Motor neuron (in vitro differentiated cells): ENCODE measurements at places on chromosomes 2 and 18. TPM values are rescaled to one million over a fixed set of nuclear protein-coding genes. Genes with fewer than 3 reads are reported as not detected.

The SLC25A52 gene
- total RNA-seq: not detected in 2 replicates

GRCh38 chr2:168552450-168552856 is 96.4 kb downstream of the CERS6 start:
- no peak for ATAC-seq

DNA sequence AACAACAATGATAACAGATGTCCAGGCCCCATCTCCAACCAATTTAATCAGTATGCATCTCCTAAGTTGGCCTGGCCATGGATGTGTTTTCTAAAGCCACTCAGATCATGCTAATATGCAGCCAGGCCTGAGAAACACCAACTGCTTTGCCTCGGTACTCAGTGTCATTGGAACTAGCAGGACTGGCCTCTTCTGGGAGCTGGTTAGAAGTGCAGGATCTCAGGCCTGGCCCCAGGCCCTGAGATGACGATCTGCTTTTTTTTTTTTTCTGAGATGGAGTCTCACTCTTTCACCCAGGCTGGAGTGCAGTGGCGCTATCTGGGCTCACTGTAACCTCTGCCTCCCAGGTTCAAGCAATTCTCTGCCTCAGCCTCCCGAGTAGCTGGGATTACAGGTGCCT is 69.1 kb downstream of the IRS1 start:
- ATAC-seq: peak; percentile 46

- ATAC-seq: no peak
Measured at GRCh38 chr2:147888680-147889079, 43.9 kb downstream of the ACVR2A start.

GRCh38 chr2:118133916-118134315 is 45.6 kb downstream of the INSIG2 start:
- ATAC-seq: no peak

DNA sequence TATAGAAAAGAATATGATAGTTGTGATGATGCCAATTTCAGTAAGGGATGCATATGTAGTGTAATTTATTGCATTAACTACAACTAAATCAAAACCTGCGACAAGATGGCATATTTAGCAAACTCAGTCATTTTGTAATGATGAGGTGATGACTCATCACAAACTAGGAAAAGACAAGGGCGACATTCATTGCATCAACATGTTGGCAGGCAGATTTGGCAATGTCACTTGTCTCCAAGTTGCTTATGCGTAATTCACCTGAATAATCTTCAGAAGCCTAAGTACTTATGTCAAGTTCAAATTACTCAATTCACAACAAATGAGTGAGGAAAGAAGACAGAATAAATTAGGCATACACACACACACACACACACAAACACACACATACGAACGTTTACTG is 273.2 kb upstream of the RGPD4 start:
- no peak for ATAC-seq

DNA sequence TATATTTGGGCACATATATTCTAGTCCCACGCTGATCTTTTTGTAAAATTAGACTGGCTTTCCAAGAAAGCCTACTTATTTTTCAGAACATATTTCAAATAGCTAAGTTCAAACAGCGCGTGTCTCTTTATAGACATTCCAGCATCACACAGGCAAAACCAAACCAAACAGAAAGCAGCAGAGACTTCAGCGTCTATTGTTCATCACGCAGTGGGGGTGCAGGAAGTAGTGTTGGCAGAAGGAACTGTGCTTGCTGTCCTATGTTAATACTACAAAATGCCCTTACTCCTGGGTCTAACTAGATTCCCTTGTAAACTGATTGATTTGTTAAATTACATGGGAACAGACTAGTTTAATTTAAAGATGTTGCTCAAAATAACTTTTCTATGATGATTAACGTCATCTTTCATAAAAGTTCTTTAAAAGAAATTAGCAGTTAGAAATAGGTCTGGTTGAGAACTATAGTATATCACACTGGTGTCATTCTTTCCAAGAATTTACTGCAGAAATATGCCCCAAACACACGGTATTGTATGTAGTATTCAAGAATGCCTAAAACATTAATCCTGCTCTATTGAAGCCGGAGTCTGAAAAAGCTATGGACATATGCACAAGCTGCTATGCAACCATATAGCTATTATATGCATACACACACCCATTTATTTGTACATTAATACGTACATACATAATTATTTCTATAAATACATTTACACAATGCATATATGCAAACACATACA is 436.3 kb downstream of the CBLN2 start:
- peak; percentile 82 for ATAC-seq
